ENCODE measurements at places on chromosomes 13 and 19. TPM values are rescaled to one million over a fixed set of nuclear protein-coding genes. Genes with fewer than 3 reads are reported as not detected.

Gene ZNF665
- total RNA-seq = 3.2 TPM

Gene PRTN3
- not detected for total RNA-seq

Gene SYCN
- not detected for total RNA-seq

Gene CEACAM16
- not detected for total RNA-seq

Gene CYP2F1
- total RNA-seq = 0.96 TPM

Gene CDC37
- total RNA-seq = 162 TPM

Gene CNFN
- not detected for total RNA-seq

Gene GIPR
- total RNA-seq = 2.4 TPM

Gene NFIX
- 3.0 TPM for total RNA-seq

Gene IFT88
- 9.5 TPM for total RNA-seq

Gene CATSPERD
- total RNA-seq = not detected

Gene ACP7
- not detected for total RNA-seq

Gene PSG2
- total RNA-seq = not detected

Gene ERICH6B
- total RNA-seq = not detected

Gene APLP1
- not detected for total RNA-seq

Gene IL17D
- total RNA-seq = not detected

Gene TINCR
- total RNA-seq = 0.74 TPM
